Stimulated activated CD4-positive, alpha-beta T cell treated with anti-CD3 and anti-CD28 coated beads, TNF-alpha, amount 100 ng/mL, for 48 hours (primary cell): ENCODE measurements at places on chromosomes 2 and 18.

DNA sequence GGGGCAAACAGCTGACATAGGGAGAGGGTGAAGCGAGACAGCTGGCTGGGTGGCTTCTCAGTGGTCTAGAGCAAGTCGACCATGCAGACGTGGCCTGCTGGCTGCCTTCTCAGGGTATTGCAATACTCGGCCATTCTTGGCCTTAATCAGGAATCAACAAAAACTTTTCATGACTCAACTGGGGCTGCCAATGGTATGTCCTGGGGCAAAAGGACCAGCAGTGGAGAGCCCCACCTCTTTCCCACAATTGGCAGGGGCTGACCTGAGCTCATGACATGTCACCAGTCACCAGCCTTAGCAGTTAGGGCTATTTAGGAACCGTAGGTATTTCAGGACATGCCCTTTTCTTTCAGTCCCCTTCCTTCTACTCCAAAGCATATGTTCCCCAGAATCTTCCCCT is 19.1 kb downstream of the PLA2R1 start:
- DNase-seq: no peak

DNA sequence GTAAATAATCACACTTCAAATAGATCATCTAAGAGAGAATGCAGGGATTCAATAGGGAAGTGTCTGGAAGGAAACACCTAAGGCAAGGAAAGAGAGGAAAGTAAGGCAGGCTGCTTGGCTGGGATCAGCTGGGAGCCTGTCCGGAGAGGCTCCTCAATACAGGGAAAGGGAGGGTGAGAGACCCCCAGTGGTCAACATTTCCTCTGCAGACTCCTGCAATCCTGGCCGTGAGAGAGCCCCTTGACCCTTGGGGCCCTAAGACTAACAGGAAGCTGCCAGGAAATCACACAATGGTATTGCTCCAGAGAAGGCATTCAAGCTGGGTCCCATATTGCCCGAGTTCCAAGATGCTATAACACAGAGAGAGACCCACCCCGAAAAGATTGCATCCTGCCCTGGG is 549.4 kb downstream of the NYAP2 start:
- no peak for DNase-seq

GRCh38 chr18:32019251-32019948 is 775 bp downstream of the RNF125 start:
- DNase-seq: no peak

- no peak for DNase-seq
Measured at GRCh38 chr2:46200100-46200690, 97.0 kb upstream of the EPAS1 start.

GRCh38 chr2:152823905-152824304 is 105.5 kb downstream of the ARL6IP6 start:
- DNase-seq: no peak

DNA sequence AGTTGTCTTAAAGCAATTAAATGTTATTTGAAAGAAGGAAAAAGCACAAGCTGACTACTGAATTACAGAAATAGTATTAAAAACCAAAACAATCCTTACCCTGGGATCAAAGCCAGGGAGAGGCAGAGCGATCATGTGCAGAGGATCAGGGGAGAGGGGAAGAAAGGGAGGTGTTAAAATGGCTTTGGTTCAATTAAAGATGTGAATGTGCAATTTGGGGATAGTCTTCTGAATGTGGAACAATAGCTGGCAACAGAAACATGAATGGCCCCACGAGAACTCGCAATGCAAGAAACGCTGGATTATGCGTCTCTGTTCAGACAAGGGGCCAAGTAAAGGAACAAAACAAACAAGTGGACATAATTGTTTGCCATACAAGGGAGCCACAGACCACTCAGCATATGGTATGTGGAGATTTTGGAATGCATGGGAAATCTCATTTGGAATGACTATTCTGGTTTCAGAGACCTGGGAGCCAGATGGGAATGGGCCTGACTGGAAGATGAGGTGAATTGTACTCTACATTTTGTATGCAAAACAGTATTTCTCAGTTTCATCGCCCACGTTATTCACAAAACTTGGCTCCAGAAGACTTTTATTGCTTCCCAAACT is 155.4 kb downstream of the SLC4A3 start:
- no peak for DNase-seq

DNA sequence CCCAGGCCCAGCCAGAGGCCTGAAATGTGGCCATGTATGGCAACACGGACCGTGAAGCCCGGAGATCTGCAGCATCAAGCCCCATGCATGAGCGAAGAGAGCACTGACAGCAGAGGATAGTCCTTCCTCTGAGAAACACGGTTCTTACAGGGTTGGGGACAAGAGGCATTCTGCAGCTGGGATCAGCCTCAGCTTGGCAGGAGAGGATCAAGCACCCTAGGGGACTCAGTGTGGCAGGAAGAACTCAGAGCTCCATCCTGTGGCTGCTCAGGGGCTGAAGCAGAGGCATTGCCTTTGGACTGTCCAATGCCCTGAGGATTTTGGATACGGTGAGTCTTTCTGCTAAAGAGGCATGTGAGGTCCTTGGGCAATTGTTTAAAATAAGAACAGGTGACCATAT is 368.7 kb downstream of the ZNF516 start:
- no peak for DNase-seq

- DNase-seq: no peak
Measured at GRCh38 chr2:15695582-15696330, 104.1 kb downstream of the DDX1 start.

- no peak for DNase-seq
Measured at GRCh38 chr2:39918886-39919285, 139.8 kb upstream of the THUMPD2 start.

DNA sequence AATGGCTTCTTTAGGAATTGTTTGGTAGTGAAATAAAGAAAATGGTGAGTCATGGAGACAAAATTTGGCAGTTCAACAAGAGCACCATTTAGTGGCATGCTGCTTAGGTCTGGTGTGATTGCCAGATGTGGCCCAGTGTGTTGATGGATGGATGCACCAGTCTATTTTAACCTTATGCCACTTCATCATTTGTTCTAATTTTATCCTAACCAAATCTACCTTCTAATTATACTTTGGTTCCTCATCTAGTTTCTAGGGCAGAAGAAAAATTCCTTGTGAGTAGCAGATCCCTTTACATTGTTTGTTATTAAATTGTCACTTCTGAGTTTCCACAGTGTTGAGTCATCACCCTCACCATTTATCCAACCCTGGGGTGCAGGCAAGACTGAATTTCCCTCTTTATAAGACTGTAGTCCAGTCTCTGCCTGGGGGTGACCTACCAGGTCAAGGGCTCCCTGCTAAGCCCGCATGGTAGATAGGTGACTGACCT is 32.5 kb downstream of the NABP1 start:
- no peak for DNase-seq

DNA sequence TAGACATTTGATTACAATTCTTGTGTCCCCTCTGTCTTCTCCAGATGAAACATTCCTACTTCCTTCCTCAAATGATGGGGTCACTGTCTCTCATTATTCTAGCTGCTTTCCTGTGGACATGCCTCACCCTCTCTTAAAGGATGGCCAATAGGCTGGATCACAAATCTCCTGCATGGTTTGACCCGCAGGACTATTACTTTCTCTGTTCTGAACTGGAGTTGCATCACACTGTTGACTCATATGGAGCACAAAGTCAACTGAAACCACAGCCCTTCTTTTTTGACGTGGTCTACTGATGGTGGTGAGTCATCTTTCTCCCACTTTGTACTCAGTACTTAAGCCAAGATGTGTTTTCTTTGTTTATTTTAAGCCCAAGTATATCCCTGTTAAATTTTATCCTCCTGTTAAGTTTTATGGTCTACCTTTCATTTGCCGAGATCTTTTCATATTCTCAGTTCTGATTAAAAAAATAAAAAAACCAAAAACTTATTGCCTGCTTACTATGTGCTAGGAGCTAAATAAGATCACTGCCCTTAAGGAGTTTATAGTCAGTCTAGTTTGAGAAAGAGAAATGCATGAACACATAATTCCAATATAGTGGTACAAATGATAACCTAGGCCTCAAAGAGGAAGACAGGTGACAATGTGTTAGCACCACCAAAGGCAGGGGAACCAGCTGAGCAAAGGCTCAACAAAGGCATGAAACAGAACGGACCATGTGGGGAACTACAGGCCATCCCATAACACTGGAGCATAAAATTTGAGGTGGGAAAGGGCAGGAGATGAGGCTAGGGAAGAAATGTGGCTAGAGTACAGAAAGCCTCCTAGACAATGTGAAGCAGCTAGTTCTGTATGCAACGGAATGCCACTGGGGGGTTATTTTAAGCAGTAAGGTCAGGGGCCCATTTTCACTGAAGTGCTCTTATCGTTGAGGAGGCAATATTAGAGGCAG is 67.6 kb upstream of the ZFP36L2 start:
- DNase-seq: no peak

GRCh38 chr2:106866641-106867040 is 19.3 kb downstream of the ST6GAL2 start:
- DNase-seq: no peak

DNA sequence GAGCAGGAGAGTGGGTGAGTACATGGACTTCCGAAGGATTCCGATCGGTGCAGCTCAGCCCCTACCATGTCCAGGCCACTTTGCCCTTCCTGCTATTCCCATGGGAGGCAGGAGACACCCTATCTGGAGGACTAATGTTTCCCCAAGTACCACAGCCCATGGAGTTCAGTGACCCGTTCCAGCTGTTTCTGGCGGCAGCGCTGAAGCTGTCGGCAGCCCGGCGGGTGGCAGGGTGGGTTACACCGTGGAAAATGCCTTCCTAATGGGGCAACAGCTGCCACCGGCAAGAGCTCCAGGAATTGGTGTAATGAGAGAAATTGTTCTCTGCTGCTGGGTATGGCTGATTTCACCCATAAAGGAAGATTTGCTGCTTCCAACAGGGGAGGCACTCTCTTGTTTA is 98.3 kb downstream of the MYCN start:
- no peak for DNase-seq

DNA sequence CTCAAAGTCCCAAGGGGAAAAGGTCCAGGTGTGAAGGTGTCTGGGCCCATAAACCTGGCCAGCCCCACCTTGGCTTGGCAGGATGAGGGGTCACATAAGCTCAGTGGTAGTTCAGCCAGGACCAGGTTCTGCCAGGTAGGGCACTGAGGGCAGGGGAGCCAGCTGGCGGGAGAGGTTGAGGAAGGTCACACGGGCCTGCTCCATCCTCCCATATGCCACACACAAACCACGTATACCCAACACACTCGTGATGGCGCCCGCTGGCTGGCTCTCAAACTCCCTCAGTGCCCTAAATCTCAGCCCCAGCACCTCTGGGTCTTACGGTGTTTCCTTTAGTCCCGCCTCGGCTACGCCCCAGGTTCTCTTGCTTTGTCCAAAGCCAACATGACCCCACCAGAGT is 160.5 kb downstream of the ZFP36L2 start:
- no peak for DNase-seq

- DNase-seq: no peak
Measured at GRCh38 chr2:179691235-179691634, 170.2 kb downstream of the ZNF385B start.

DNA sequence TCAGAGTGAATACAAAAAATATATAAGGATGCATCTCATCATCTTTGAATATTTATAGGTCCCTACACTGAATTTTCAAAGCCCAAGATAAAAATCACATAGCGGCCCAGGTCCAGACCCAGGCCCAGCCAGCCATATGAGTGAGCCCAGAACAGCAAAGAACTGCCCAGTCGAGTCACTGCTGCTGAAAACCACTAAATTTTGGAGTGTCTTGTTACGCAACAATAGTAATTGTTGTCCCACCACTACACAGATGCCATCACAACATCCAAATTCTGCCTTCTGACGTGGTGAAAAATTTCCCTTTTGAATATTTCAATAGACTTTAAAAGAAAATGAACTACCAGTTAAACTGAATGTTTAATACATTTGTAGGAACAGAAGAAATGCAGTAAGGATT is 5.7 kb downstream of the C18orf32 start:
- no peak for DNase-seq

GRCh38 chr2:72112401-72112800 is 35.3 kb downstream of the CYP26B1 start:
- DNase-seq: no peak

DNA sequence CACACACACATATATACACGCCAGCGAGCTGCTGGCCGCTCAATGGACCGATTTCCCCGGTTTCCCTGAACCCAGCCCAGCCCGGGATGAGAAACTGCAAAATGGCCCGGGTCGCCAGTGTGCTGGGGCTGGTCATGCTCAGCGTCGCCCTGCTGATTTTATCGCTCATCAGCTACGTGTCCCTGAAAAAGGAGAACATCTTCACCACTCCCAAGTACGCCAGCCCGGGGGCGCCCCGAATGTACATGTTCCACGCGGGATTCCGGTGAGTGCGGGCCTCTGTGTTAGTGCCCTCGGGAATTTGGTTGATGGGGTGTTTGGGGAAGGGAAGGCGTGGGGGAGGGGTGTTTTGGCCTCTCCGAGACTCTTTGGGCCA is 392 bp downstream of the ST8SIA3 start:
- no peak for DNase-seq

DNA sequence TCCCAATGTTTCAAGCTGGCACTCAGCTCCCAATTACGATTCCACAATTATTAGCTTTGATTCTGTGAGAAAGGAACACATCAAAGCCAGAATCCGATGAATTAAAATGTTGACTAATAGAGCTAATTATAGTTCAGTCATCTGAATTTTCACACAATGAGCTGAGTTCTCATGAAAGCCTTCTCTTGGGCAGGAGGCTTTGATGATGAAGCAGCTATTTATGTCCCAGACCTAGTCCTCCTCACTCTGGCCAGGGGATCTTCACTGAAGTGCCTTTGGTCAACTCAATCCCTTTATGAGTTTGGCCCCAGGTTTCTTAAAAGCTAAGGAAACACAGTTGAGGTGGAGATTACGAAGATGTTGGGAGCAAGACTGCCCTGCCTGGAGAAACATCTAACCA is 74.7 kb upstream of the PPM1B start:
- no peak for DNase-seq

GRCh38 chr2:179592167-179592936 is 269.1 kb downstream of the ZNF385B start:
- DNase-seq: no peak

- no peak for DNase-seq
Measured at GRCh38 chr18:75827751-75828287, 400.3 kb upstream of the SMIM21 start.

DNA sequence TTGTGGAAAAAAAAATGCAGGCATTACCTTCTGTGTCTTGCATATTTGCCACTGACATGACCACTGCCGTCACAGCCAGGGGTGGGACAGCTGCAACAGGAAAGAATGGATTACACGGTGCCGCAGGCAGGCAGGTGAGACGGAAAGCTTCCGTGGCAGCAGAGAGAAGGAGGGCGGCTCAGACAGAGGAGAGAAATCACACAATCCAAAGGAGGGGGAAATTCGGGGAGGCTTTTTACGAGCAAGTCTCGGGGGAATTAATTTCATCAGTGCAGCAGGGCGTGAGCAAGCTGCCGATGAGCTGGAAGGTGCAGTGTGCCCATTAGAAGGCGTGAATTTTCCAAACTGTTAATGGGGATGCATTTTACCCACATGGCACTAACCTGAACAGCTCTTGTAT is 234.8 kb upstream of the PXDN start:
- no peak for DNase-seq

GRCh38 chr2:237196409-237196808 is 110.7 kb downstream of the COPS8 start:
- DNase-seq: no peak

GRCh38 chr2:188668017-188668680 is 306.0 kb upstream of the COL3A1 start:
- no peak for DNase-seq

GRCh38 chr2:17558053-17558452 is 17.6 kb downstream of the VSNL1 start:
- DNase-seq: no peak
